H9 (cell line): ENCODE measurements at places on chromosomes 7 and 10.

- DNase-seq = no peak
Measured at GRCh38 chr10:78332657-78333056, 299.0 kb downstream of the RPS24 start.

DNA sequence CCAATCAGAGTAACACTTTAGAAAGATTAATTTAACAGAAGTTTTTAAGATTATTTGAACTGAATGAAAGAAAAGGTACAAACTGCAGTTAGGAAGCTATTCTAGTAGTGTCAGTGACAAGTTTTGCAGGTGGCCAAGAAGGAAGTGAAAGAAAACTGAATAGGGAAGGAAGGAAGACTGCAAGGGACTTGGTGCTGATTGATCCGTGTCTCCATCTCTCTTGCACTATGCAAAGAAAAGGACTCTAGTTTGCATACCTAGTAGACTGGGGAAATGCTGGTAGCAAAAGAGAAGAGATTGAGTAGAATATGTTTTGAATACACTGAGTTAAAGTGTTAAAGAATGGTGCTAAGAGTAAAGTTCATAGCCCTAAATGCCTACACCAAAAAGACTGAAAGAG, 33.0 kb downstream of the OR6V1 start:
- no peak for DNase-seq

- no peak for DNase-seq
Measured at GRCh38 chr10:59079386-59080226, 96.8 kb upstream of the PHYHIPL start.

GRCh38 chr7:82517050-82517449, 73.5 kb upstream of the CACNA2D1 start:
- no peak for DNase-seq

GRCh38 chr10:99859585-99859984, 77.1 kb downstream of the ABCC2 start:
- DNase-seq = peak; percentile 73

DNA sequence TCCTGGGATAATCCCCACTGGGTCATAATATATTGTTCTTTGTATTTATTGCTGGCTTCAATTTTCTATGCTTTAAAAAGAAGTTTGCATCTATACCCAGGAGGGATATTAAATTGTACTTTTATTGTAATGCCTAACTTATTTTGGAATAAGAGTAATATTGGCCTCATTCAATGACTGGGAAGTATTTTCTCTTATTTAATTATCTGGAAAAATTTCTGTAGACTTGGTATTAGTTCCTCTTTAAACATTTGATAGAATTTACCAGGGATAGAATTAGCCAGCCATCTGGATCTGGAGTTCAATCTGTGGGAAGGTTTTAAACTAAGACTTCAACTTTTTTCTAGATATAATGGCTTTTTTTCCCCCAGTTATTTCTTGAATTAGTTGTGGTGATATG, 115.2 kb upstream of the ZNF32 start:
- DNase-seq = no peak
